Bladder microvascular endothelial cell (primary cell): ENCODE measurements at places on chromosomes 7 and 10. TPM values are rescaled to one million over a fixed set of nuclear protein-coding genes. Genes with fewer than 3 reads are reported as not detected.

Gene GSTK1
- 66.7 and 80.7 TPM in 2 replicates for total RNA-seq

Gene CCL24
- not detected in 2 replicates for total RNA-seq

Gene CCDC201
- total RNA-seq = not detected in 2 replicates

Gene GPRIN2
- not detected in 2 replicates for total RNA-seq

Gene COL26A1
- 0.13 TPM in 1 of 2 replicates, not detected in the other for total RNA-seq

Gene JAKMIP3
- total RNA-seq = 0.06 TPM in 1 of 2 replicates, not detected in the other

Gene SH2D4B
- 0.06 and 0.16 TPM in 2 replicates for total RNA-seq

Gene KDM7A
- 4.4 and 10.1 TPM in 2 replicates for total RNA-seq

Gene ITGB8
- total RNA-seq = 0.32 and 49.9 TPM in 2 replicates

Gene PALS2
- 5.2 and 18.9 TPM in 2 replicates for total RNA-seq

Gene UBE2H
- 42.3 and 97.3 TPM in 2 replicates for total RNA-seq

Gene XRCC2
- 3.1 and 4.8 TPM in 2 replicates for total RNA-seq

Gene DGKI
- total RNA-seq = 0.65 and 4.2 TPM in 2 replicates

Gene FAM131B
- total RNA-seq = 0.44 and 0.49 TPM in 2 replicates

Gene PDGFA
- 32.1 and 88.4 TPM in 2 replicates for total RNA-seq

Gene KAZALD1
- 0.31 and 0.49 TPM in 2 replicates for total RNA-seq

Gene ADIRF
- total RNA-seq = 16.2 and 28.5 TPM in 2 replicates

Gene SBDS
- 66.2 and 97.8 TPM in 2 replicates for total RNA-seq

Gene CYP26C1
- 1.1 and 2.1 TPM in 2 replicates for total RNA-seq

Gene GPR85
- 0.13 and 0.97 TPM in 2 replicates for total RNA-seq

Gene OR2A42
- total RNA-seq = not detected in 2 replicates

Gene OPN1SW
- 1.1 TPM in 1 of 2 replicates, not detected in the other for total RNA-seq

Gene PDE6C
- total RNA-seq = not detected in 2 replicates

Gene UCN3
- total RNA-seq = not detected in 2 replicates

Gene FANK1
- 1.3 and 2.3 TPM in 2 replicates for total RNA-seq

Gene RALA
- total RNA-seq = 39.7 and 68.1 TPM in 2 replicates

Gene SCART1
- 0.49 and 1.2 TPM in 2 replicates for total RNA-seq

Gene TMEM130
- not detected in 2 replicates for total RNA-seq

Gene TAC1
- not detected in 2 replicates for total RNA-seq

Gene RBP4
- total RNA-seq = not detected in 2 replicates

Gene SLC16A12
- under 0.01 TPM in 1 of 2 replicates, not detected in the other for total RNA-seq

Gene HTR5A
- total RNA-seq = not detected in 2 replicates

Gene PRSS58
- total RNA-seq = not detected in 2 replicates

Gene TFPI2
- 35.0 and 81.8 TPM in 2 replicates for total RNA-seq

Gene VIPR2
- total RNA-seq = not detected in 2 replicates
